ENCODE measurements at places on chromosomes 6 and 20.

DNA sequence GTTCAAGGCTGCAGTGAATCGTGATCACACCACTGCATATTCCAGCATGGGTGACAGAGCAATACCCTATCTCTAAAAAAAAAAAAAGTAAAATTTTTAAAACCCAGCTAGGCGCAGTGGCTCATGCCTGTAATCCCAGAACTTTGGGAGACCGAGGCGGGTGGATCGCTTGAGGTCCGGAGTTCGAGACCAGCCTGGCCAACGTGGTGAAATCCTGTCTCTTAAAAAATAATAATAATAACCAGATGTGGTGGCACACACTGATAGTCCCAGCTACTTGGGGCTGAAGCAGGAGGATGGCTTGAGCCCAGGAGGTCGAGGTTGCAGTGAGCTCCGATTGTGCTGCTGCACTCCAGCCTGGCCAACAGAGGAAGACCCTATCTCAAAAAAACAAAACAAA lies 13.5 kb downstream of the MTG2 start:
- no peak for DNase-seq

DNA sequence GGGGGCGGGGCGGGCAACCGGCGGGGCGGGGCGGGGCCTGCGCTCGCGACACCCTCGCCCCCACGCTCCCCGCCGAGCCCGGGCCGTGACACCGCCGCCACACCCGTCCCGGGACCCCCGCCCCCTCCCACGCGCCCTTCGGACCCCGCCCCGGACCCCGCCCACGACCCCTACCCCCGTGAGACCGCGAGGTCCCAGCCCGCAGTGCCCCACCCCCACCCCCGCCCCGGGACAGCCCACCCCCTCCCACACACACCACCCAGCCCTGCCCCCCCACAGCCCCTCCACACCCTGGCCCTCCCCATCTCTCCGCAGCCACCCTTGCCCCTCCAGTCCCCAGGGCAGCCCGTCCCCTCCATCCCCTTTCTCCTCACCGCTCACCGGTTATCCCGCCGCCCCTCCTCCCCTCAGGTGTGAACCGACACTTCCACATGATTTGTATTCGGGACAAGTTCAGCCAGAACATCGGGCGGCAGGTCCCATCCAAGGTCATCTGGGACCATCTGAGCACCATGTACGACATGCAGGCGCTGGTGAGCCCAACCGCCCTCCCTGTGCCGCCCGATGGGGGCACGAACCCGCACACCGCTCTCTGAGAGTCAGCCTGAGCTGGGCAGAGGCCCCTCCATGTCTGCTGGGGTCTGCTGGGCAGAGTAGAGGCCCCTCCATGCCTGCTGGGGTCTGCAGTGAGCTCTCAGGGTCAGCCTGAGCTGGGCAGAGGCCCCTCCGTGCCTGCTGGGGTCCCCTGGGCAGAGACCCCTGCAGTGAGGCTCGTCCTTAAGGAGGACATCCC lies 622 bp downstream of the MRGBP start:
- no peak for DNase-seq

DNA sequence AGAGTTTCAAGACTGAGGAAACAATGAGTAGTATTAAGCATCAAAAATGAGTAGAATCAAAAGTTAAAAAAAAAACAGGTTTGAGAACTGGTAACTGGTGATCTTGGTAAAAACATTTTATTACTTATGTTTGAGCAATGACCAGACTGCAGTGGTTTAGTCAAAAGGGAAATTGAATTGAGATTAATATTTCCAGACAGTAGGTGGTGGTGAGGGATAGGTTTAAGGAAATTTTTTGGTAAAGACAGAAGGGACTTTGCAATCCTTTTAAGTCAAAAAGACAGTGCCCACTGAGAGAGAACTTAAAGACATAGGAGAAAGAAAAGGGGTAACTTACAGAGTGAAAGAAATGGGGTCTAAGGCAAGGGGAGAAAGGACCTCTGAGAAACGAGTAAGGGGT lies 156.9 kb downstream of the ASCC3 start:
- DNase-seq = no peak

DNA sequence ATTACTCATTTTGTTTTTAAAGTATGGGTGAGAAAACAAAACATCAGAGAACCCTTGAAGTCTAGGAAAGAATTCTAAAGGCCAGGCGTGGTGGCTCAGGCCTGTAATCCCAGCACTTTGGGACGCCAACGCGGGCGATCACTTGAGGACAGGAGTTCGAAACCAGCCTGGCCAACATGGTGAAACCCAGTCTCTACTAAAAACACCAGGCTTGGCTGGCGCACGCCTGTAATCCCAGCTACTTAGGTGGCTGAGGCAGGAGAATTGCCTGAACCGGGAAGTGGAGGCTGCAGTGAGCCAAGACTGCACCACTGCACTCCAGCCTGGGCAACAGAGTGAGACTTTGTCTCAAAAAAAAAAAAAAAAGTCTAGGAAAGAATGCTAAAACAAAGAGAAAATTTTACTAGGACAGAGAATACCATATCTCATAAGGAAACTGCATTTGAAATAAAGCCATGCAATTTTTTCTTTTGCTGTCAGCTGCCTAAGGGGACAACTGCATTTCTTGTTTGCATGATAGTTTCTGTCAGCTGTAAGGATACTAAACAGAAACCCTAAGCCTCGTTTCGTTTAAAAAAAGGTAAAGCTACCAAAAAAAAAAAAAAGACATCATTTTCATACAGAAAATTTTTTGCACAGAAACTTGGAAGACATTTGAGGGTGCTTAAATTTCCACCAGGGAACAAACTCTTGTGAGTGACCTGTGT lies 32.1 kb downstream of the SMLR1 start:
- no peak for DNase-seq

DNA sequence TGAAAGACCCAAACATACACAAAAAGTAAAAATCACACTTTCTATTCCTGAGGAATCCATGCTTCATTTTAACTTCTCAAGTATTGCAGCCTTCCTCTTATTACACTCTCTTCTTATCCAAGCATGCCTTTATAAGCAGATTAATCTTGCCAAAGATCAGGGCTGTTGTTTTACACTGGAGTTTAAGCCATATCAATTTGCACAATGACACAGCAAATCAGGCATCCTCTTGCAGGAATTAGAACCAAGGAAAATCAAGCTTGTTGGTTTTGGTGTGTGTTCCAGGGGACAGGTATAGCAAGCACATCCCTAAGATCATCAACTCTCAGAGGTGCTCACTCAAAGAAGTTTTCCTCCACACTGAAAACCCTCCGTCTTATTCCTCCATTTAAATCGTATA lies 69.5 kb downstream of the CYP39A1 start:
- no peak for DNase-seq

DNA sequence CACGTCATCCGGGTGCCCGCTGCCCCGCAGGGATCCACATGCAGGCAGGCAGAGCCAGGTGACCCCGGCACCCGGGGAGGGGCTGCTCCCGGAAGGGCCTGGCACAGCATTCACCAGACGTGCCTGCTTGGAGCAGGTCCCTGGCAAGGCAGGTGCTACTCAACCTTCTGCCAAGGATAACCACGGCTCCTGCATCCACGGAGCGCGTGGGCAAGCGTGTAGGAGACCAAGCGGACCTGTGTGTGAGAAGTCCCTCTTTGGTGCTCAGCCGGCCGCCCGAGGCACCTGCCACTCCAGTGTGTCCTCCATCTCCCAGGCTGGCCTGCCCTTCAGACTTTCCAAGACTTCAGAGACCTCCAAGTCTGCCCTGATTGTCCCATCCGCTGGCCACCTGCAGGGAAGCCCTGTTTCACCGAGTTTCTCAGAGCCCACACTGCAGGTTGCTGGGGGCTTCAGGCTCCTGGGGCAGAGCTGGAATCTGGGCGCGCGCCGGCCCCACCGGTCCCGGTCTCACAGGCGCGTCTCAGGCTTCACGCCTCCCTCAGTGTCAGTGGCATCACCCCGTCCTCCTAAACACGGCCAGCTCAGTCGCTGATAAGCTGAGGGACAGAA lies 124.3 kb downstream of the DLL1 start:
- no peak for DNase-seq

DNA sequence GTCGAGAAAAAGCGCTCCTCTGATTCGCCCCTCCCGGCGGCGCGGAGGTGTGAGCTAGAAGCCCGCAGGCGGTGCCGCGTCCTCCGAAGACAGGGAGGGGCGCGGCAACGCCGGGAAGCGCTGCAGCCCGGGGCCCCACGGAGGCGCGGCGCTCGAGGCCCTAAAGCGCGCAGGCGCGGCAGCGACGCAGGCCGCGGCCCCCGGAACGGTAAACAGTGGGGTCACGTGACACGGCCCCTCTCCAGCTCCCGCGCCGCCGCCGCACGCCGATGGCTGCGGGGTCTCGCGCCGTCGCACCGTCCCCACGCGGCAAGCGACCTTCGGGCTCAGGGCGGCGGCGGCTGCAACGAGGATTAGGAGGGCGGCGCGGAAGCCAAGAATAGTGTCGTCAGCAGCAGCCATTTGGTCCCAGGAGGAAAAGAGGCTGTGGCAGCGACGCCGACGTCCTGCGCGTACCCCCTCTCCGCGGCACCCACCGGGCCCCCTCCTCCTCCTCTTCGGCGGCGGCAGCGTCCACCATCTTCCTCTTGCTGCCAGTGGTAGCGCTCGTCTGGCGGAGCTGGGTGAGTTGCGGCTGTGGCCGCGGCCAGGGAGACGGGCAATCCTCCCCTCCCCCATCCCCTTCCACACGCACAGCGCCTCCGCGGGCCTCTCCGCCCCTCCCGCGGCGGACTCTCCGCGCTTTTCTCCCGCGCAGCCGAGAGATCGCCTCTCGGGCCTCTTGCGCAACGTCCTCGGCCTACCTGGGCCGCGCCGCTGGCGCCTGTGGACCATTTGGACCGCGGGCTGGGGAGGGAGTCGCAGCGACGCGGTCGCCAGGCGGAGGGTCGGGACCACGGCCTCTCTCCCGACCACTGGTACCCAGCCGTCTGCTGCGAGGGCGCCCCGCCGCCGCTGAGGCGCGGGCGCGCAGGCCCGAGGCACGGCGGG lies at the start of gene PHF3:
Gene PHF3 (plus strand): TSS at position 215 of the 930 bp plus-strand sequence. CDS start 10,750 bp downstream, outside the sequence.
- peak; percentile 83 for DNase-seq

DNA sequence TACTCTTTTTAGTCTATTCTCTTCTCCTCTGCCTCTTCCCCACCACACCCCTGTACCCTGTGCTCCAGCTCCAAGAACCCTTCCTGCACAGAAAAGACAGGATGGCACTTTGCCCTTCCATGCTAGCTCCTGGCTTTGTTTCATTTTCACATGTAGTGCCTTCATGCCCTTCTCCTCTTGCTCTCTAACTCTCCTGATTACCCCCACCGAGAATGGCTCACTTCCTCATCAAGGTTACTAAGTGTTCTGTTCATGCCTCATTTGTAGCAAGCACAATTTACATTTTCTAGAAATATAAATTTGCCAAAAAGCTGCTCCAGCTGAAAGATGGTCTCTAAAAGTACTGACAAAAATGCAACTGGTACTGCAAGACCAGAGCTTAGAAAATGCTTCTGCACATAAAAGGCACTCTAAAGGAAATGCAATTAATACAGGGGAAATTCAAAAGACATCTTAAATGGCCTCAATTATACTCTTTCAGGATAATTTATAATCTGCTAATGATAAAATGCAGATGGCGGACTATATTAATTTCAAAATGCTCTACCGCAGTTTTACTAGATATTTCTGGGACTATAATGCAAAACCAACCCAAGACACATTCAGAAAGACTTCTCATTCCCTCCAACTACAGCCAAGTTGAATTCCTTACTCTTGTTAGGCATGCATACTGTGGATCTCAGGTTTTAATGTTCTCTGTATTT lies 570.2 kb downstream of the PRKN start:
- DNase-seq = no peak

DNA sequence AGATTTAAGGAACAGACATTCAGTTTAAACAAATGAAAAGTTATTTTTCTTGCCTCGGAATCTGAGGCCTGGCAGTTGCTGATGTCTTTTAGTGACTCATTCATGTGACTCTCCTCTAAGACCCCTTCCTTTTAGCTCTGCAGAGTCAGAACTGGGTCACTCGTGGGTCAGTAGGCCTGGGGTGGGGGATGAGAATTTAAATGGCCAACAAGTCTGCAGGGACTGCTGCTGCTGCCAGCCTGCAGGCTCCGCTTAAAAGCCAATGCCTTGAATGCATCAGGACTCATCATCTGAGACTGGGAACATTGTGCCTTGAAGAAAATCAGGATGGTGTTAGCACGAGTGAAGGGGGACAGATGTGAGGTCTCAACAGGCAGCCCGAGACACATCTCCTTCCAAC lies 404.3 kb downstream of the CDH26 start:
- DNase-seq = no peak

- DNase-seq = no peak
These were observed 252.6 kb downstream of the MYLK4 start for GRCh38 chr6:2497922-2498623.

GRCh38 chr20:7180256-7181045 lies 413.0 kb downstream of the BMP2 start:
- DNase-seq = no peak

DNA sequence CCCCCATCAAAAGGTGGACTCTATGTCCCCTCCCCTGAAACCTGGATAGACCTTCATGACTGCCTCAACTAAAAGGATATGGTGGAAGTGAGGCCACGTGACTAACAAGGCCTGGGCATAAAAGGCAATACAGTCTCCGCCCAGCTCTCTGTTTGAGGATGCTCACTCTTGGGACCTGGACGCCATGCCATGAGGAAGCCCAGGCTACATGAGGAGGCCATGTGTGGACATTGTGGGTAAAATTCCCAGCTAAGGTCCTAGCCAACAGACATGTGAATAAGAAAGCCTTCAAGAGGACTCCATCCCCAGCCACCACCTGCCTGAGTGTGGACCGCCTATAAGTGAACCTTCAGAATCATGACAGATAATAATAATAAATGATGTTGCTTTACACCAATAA lies 7.2 kb upstream of the ZNF334 start:
- DNase-seq = no peak

- DNase-seq = no peak
These were observed 9.9 kb upstream of the C6orf141 start for GRCh38 chr6:49540614-49541013.

- no peak for DNase-seq
These were observed 38.2 kb downstream of the PMEPA1 start for GRCh38 chr20:57671662-57672061.

DNA sequence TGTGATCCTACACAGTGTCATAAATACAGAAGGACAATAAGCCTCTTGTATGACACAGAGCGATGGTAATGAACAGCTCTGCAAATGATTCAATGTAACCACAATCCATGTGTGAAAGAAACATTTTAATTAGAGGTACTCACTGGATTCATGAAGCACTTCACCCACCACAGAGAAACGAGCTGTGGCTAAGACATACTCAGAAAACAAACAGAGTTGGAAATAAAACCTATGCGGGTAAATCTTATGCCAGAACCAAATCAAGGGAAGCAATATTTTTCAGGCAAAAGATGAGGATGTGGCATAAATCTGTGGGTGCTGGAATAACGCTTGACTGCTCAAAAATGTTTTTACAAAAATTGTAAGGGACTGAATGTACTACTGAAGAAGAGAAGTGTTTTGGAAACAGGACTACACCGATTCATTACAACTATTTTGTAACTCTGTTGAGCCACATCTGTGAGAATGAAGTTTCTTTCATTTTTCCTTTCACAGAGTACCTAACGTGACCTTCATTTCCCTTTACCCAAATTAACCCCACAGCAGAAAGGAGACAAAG lies 112.1 kb downstream of the WDR27 start:
- DNase-seq = no peak

DNA sequence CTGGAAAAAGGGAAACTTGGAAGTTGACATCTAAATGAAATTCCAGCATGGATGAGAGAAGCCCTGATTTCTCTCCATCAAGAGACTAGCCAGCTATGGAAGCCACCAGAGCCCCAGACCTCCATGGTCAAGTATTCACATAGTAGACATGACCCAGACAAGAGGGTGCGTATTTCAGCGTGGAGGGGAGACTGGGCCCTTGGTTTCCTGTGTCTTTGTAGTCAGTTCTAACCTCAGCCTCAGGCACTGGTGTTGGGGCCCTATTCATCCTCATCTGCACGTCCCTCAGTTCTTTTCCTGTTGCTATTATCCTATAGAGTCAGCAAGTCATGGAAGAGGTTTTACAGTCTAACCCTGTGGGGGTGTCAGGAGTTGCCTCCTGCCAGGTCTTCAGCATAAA lies 12.5 kb downstream of the GNL1 start:
- no peak for DNase-seq
